Ovary (tissue), 10 donors: ENCODE measurements at places on chromosomes 12 and 14. TPM values are rescaled to one million over a fixed set of nuclear protein-coding genes. Genes with fewer than 3 reads are reported as not detected.

The ANO2 gene
- 3.3 TPM for polyA plus RNA-seq

- no peak for DNase-seq
Observed at GRCh38 chr12:41905073-41905758, 239.5 kb downstream of the GXYLT1 start.

DNA sequence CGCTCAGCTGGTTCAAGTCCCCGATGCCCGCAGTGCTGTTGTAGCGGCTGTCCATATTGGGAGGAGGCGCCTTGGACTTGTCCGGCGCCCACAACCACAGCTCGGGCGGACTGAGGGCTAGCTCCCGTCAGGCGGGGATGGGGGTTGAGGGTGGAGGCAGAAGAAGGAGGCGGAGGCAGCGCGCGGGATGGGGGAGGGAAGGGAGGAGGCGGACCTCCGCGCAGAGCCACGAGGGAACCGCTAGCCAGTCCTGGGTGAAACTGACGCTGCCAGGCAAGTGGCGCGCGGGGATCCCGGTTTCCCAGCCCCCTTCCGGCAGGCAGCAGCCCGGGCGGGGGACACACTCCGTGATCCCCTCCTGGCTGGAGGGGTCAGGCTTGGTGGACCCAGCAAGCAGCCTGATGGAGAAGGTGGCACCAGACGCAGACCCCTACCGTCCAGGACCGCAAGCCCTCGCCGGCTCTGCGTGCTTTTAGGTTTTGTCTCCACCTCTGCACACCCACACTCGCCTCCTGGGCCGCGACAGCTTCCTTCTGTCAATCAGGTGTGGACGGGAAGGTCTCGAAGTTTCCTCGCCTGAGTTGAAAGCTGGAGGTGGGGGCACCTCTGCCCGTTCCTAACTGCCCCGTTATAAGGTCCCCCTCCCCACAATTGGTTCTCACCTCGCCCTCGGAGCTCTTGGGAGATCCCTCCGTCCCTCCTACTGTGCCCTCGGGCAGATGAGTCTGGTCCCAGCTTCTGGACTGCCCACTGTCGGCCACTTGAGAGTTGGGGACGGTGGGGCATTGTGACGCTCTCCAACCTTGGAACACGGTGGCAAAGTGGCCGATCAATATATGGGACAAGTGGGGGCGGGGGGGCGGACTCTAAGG lies at the start of gene CPNE8:
TSS of gene CPNE8 (minus strand) at position 112 of the 872 bp plus-strand sequence. CDS start at position 55, 57 bp downstream.
- DNase-seq = peak; percentile 87

DNA sequence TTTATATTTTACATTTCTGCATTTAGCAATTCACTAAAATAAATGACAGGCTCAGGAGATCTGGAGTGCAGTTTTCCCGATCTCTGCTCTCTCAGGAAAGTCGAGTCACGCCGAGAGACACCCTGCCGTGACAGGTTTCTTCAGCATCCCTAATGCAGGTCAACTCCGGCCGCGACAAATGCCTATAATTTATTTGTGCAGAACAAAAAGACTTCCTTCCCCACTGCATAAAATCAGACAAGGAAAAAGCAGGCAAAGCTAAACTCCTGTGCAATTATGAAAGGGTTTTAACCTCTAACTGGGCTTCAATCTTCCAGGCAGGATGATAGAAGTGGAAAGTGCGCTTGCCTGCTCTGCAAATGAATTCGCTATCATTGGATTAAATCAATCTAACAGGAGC lies 28.1 kb downstream of the SPRING1 start:
- no peak for DNase-seq

DNA sequence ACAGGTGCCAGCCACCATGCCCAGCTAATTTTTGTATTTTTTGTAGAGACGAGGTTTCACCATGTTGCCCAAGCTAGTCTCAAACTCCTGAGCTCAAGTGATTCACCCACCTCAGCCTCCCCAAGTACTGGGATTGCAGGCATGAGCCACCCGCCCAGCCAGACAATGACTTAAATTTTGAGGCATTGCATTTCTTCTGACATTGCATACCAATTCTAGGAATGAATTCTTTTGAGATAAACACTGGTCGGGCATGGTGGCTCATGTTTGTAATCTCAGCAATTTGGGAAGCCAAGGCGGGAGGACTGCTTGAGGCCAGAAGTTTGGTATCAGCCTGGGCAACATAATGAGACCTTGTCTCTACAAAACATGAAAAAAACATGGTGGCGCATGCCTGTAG lies 2.5 kb upstream of the CELA1 start:
- DNase-seq = no peak

The OR4Q2 gene
- not detected for polyA plus RNA-seq

The OTUB2 gene
- polyA plus RNA-seq = 0.41 TPM

GRCh38 chr14:23359722-23360447 lies 5.1 kb downstream of the EFS start:
- no peak for DNase-seq

The RIN3 gene
- 3.8 TPM for polyA plus RNA-seq

GRCh38 chr12:6346235-6346832 lies 4.5 kb upstream of the TNFRSF1A start:
- DNase-seq = no peak

The RNFT2 gene
- 1.0 TPM for polyA plus RNA-seq

DNA sequence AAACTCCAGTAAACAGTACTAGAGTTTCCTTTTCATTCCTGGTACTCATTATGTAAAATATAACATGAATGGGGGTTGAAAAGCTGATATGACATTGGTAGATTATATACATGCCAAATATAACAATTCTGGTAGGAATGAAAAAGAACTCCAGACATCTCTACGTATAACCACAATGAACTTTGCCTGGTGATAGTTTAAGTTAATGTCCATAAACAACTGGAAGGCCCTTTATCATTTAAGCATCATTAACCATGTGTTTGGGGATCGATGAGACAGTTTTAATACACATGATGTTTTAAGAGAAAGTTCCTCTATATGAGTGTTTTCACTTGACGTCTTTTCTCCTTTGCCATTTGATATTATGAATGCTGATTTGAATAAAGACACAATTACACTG lies 5.8 kb downstream of the PTGER2 start:
- DNase-seq = no peak

- DNase-seq = peak; percentile 24
Observed at GRCh38 chr14:104086661-104087461, 1.4 kb downstream of the ASPG start.

The DNAI7 gene
- 0.65 TPM for polyA plus RNA-seq

- no peak for DNase-seq
Observed at GRCh38 chr14:35932136-35932535, 106.0 kb downstream of the BRMS1L start.

DNA sequence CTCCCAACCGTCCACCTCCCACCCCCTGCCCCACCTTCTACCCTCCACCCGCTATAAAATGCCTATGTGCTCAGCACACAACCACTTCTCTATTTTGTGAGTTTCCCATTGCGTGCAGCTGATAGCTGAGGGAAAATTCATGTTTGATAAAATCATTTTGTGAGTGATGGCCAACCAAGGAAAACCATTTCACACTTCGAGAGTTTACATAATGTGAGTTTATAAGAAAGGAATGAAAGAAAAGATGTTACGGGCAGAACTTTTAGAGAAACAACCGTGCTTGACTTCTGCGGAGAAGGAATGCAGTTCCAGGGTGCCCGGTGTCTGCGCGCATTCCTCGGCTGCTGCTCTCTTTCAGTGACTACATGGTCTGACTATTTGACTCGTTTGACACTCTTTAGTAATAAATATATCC lies 140.9 kb downstream of the EFCAB11 start:
- DNase-seq = no peak

DNA sequence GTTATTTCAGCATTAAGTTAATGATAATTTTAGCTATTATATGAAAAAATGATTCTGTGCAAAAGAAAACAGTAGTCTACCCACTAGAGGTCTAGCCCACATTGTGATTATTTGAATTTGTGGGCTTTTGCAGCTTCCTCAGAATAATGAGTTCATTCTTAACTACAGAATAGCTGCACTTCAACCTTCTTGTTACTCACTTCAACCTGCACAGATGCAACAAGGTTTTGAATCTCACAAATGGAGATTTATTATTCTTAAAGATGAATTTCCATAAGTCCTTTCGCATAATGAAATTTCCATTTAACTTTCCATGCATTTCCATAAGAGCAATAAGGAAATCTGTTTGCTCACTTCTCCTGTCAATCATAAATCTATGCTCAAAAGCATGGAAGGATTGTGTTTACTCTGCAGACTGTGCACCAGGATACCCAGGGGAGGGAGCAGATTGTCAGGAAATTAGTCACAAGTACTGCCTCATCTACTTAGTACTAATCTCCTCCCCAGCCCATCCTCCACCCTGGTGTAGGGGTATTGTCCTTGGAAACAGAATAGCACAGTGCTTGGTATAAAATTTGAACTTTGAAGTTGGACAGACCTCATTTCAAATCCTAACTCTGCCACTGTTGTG lies 24.1 kb downstream of the PTGER2 start:
- DNase-seq = no peak

GRCh38 chr12:53065470-53065869 lies 13.7 kb downstream of the SPRYD3 start:
- peak; percentile 46 for DNase-seq

GRCh38 chr12:85277900-85278597 lies 2.0 kb upstream of the ALX1 start:
- no peak for DNase-seq

GRCh38 chr12:77947330-77947729 lies 116.6 kb downstream of the NAV3 start:
- DNase-seq = no peak

The ARID4A gene
- polyA plus RNA-seq = 10.1 TPM

DNA sequence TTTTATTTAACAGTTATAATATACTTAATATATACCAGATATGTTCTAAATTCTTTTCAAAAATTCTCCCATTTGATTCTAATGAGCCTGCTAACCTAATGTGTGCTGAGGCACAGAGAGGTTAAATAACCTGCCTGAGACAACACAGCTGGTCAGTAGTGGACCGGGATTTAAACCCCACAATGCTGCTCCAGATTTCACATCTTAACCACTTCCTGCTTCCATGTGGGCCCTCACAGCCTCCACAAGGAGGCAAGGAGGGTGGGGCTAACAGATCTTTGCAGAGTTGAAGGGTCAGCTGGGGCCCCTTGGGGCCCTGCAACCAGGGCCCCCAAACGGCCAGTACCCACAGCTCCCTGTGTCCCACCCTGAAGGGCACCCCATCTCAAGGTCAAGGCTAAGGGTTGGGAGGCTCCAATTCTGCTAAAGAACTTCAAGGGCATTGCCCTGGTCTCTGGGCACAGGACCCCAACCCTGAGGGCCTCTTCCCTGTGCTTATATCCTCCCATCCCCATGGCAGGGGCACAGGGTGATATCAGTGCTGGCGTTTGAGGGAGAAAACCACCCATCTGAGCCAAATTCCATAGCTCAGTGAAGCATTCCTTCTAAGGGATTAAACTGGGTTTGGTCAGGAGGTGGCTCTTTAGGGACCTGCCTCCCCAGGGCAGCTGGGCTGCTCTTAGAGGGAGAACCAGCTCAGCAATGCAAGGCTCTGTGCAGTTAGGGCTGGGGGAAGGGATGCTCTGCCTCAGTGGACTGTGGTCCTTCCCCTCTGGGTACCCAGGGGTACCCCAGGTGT lies 2.2 kb downstream of the KRT80 start:
- DNase-seq = no peak

DNA sequence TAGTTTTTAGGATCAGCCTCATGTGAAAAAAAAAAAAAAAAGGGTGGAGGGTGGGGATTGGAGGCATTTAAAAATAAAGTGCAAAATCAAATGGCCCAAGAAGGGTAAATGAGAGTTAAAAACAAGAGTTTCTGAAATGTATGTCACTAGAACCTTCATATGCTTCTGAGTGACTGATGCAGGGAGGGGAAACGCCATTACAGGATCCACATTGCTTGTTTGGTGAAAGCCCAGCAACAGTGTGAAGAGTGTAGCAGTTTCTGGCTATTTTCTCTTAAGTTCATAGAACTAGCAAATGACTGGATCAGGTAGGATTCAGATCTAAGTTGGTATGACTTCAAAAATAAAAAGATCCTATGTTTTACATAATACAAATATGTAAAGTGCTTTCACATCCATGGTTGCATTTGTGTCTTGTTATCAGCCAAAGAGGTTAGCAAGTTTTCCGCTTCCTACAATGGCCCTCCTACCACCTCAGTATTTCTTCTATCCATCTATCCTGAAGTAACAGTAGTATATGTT lies 2.9 kb downstream of the CHPT1 start:
- no peak for DNase-seq

DNA sequence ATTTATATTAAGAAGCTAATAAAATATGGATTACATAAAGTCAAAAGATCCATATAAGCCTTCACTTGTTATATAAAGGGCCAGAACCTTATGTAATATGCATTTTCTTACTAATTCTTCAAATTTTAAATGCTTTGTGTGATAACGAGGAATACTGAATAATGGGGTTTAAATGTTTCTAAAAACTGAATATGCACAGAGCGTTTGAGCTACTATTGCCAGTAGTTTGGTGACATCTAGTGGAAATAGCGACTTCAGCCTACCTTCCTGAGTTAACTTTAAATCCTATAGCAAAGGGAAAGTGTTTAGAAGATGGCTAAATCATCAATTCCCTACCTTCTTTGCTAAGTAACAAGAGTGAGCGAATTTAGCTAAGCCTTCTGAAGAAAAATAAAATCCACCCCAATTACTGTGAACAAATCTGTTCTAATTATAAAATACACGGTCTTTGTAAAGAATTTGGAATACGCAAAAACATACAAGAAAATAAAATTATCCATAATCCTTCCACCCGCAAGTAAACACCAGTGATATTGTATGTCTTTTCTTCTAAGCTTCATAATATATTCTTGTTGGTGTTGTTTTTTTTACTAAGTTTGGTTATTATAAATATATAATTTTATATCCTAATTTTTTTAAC lies 115.5 kb upstream of the G2E3 start:
- no peak for DNase-seq

GRCh38 chr12:52024845-52025230 lies 18.1 kb downstream of the TAMALIN start:
- DNase-seq = no peak

- DNase-seq = no peak
Observed at GRCh38 chr14:56870336-56870735, 60.1 kb upstream of the OTX2 start.

GRCh38 chr12:70576341-70577282 lies 60.6 kb downstream of the PTPRB start:
- no peak for DNase-seq

The TMPRSS12 gene
- not detected for polyA plus RNA-seq

The SRRM4 gene
- 0.02 TPM for polyA plus RNA-seq

DNA sequence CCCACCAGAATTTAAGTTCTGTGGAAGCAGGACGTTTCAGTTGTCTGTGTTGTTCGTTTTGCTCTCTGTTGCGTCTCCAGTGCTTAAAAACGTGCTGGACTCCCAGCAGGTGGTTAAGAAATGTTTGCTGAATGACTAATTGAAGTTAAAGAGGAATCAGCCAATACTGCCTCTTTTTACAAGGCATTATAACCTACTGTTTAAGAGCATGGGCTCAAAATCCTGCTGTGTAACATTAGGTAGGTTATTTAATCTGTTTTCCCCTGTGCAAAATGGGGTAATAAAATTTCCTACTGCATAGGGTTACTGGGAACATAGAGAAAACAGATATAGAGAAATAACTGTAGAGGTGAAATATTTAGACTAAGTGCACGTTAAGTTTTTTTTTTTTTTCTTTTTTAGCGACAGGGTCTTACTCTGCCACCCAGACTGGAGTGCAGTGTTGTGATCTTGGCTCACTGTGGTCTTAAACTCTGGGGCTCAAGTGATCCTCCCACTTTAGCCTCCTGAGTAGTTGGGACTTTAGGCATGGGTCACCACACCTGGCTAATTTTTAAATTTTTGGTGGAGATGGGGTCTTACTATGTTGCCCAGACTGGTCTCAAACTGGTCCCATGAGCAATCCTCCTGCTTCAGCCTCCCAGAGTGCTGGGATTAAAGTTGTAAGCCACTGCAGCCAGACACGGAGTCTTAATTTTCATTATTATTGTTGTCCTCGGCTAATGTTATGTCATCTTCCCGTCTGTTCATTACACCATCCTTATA lies 139.4 kb upstream of the PRICKLE1 start:
- DNase-seq = no peak

The KRT85 gene
- not detected for polyA plus RNA-seq

The CCDC85C gene
- 6.7 TPM for polyA plus RNA-seq
